ENCODE measurements at places on chromosomes 7 and 10.

DNA sequence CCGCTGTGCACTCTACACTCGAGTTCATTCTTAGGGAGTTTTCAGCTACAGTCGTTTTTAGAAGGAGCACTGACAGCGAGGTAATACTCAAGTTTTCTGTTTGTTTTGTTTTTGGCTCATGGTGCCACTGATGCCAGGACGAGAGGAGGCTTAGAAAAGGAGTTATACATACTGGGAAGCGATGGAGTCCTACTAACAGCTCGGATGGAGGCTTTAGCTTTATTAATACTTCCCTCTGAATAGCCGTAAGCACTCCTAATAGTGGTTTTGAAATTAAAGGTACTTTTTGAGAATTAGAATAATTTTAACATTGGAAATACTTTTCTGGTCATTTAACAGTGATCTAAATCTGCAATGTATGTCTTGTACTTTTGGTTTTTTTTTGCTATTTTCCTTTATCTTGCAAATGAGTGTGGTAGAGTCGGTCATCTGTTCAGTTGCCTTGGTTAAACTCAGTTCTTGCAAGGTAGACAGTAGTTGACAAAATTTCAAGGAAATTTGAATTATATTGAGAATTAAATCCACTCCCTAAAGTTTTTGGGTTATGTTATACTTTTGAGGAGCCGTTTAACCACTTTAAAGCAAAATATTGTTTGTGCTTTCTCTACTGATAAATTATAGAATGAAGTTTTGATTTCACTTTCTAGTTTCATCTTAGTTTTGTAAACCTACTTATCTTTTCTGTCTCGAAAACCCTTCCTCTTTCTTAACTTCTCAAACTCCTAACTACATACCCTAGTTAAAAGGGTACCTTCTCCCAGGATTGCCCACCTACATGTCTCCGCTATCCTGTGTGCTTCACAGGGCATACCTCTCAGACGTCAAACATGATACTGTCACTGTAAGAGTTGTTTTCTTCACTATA, 1.5 kb downstream of the HBP1 start:
- no peak for DNase-seq

GRCh38 chr7:135160858-135161653, 9.5 kb downstream of the CYREN start:
- no peak for DNase-seq

GRCh38 chr10:79184145-79184625, 115.4 kb downstream of the ZMIZ1 start:
- peak; percentile 79 for DNase-seq

DNA sequence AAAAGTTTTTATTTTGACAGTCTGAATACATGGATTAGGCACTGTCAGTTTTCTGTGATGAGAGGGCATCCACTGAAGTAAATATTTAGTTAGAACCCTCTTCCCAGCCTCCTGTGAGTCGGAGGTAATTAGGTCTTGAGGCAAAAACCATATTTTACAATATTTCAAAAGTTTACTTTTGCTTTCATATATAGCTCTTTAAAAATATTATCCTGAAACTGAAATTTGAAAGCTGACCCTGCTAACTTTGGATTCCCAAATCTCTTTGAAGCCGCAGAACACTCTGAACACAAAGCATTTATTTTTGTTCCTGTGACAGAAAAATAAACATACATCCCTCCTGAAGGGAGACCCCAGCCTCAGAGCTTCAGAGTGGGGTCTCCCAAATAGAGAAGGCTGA, 317.4 kb downstream of the KIF20B start:
- no peak for DNase-seq

DNA sequence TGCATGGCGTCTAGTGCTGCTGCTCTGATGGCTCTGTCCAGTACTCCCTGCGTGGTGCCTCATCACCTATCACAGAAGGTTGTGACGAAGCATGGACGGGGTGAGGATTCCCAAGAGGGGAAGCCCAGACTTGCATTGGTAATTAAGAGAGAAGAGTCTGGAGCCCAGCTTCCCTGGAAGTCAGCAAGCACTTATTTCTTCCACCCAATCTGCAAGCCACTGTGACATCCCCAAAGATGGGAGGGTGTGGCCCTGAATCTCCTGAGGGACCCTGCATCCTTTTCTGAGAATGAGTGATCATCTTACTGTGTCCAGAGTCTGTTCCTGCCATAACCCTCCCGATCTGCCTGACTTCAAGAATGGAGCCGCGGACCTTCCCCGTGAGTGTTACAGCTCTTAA, 166.7 kb downstream of the PTPN20 start:
- DNase-seq = no peak

DNA sequence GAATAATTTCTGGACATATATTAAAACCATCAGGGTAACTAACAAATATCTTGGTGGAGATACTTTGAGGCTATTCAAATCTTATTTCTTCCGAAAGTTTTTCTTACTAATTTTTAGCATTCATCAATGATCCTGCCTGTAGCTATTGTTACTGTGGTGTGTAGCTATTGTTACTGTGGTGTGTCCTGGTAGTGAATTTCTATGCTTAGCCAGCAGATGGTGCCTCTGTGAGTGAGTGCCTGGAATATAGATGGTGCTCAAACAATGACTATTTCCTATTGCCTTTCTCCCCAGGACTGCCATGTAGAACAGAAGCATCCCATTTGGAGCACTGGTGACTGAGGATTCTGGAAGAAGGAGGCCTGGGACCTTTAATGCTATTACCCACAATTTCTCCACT, 245.7 kb downstream of the CCSER2 start:
- no peak for DNase-seq

GRCh38 chr10:19847321-19847720, 31.1 kb downstream of the PLXDC2 start:
- no peak for DNase-seq

DNA sequence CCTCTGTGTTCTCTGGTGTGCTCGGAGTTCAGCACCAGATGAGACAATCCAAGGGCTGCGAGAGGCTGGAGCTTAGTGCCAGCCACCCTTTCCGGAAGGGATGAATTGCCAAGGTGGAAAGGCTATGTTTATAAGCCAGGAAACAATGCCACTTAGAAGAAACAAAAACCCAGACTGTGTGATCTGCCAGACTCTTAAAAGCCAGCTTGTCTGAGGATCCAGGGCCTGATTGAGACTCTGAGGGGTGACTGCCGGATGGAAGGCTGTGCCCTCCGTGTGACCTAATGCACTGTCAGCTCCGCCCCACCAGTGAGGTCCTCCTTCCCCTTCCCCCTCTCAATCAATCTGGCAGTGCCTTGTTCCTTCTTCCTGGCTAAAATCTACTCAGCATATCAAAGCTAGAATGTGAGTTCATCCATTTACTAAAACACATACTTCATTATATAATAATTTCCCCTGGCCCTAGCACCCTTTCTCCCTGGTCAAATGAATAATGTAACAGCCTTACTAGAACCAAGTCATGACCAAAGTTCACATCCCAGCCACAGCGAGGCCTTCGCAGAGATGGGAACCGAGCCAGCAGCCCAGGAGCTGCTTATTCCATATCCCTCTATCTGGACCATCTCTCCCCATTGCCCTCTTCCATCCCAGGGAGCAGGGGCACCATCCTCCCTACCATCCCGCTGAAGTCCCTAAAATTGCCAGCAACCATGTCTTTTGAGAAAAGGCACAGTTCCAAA, 25.5 kb downstream of the FAM107B start:
- peak; percentile 59 for DNase-seq

DNA sequence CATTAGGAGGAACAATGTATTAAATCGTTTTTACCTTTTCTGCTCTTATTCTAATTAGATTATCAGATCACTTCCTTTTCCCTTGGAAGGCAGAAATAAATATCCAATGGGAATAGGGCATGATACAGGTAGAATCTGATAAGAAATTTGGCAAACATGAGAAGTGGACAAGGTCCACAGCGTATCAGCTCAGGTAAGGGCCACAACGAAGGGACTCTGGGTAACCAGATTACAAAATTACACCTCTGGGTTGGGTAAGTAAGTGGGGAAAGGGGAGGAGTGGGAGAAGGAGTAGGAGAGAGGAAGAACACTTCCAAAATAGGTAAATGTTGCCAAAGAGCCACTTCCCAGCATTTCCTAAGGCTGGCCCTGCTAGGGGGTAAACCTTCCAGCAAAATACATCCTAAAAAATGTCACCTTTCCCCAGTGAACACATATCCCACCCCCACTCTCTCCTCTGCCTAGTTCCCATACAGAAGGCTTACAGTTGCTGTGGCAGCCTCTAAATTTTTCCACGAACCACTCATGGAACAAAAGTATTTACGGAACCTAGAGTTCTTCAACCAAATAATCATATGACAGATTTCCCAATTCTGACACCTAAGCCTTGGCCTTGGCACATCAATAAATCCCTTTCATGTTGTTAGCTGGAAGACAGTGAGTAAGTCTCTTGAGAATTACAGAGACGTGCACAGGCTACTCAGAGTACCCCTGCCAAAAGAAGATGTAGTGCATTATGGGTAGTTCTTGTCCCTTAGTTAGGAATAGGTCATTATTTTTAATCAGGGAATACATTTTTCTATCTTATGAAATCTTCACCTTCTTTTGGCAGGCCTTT, 51.5 kb upstream of the DLX6 start:
- DNase-seq = no peak

DNA sequence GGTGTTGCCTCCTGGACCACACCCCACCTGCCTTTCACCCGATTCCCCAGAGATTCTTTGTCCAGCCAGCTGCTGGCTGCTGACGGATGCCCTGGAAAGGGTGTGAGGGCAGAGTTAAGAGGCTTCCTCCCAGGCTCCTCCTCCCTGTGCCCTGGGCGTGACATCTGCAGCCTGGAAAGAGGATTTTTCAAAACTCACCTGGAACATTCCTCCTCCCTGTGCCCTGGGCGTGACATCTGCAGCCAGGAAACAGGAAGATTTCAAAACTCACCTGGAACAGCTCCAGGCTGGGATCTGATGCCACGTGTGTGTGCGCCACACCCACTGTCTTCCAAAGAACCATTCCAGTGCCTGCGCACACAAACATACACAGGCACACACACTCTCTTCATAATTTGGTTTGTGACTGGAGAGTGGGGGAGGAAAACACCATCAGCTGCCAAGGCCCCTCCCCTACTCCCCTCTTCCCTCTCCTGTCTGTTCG, 5.2 kb downstream of the MARVELD1 start:
- DNase-seq = peak; percentile 74

GRCh38 chr10:69073736-69074364, 14.1 kb upstream of the SRGN start:
- no peak for DNase-seq

GRCh38 chr10:117163954-117164548, 26.0 kb upstream of the VAX1 start:
- no peak for DNase-seq

DNA sequence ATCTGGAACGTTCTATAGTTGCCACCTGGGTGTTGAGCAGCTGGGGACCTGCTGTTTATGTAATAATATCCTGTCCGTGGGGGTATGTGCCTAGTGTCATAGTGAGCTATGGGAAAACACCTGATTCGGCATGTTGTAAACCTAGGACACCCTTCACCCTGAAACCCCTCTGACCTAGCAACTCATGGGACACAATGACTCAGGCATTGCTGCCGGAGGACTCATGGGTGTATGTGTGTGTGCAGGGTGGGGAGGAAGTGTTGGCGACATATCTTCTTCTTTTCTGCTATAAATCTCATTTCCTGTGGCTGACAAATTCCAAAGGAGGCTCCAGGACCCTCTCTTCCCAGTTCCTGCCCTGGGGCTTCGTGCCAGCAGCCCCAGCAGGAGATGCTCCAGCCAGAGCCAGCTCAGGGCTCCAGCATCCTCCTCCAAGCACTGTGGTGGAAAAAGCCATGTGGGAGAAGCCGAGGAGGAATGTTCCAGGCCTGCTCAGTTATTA, 77.0 kb upstream of the PODXL start:
- no peak for DNase-seq

- no peak for DNase-seq
Observed at GRCh38 chr7:130273081-130273932, 6.6 kb downstream of the CPA2 start.

GRCh38 chr7:12092499-12093130, 118.5 kb upstream of the TMEM106B start:
- DNase-seq = no peak

DNA sequence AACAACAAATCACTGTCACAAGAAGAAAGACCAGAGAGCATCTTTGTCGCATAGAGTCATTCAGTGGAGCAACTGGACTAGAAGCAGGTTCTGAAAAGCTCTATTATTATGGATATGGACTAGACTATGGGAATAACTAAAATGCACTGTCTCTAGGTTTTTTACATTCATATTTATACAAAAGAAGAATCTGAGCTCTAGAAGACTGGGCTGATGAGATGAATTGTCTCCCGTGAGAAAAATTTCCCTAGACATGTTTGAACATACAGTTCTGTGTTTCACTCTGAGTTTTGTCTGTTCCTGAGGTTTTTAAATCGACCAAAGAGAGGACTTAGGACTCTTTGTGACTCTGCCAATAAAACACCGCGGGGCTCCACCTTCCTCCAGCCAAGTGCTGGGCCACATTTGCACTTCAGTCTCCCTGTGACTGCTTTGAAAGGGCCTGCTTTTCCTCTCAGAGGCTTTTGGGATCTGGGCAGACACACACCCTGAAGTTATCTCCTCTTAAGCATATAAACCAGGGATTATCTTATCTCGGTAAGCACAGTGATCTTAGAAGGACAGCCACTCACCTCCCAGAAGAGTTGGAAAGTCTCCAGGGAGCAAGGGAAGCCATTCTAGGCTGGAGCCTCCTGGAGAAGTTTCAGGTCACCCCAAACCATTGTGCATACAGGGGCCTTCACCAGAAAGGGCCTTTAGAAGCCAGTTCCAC, 101.0 kb upstream of the JCAD start:
- no peak for DNase-seq

GRCh38 chr7:159026271-159027055, 118.2 kb downstream of the VIPR2 start:
- no peak for DNase-seq

GRCh38 chr10:3791974-3792633, 7.1 kb upstream of the KLF6 start:
- DNase-seq = no peak

DNA sequence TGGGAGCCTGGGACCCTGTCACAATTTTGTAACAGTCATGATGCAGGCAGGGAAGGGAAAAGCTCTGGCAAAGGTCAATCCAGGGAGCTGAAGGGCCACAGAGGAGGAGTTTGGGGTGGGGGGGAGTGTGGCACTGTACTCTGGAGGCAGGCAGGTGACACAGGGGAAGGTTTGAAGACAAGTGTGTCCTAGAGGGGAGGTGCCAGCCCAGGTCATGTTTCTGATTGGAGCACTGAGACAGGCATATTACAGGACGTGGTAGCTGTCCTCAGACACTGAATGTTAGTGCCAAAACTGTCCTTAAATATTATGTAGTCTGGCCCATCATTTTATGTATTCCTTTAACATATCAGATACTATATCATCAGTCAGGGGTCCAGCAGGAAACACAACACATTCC, 75.6 kb upstream of the LRRC4 start:
- DNase-seq = no peak
